ENCODE measurements at places on chromosomes 3 and 15. TPM values are rescaled to one million over a fixed set of nuclear protein-coding genes. Genes with fewer than 3 reads are reported as not detected.

The EHHADH gene
- total RNA-seq, result 4.0 TPM

The CCR4 gene
- total RNA-seq, result under 0.01 TPM

The MUC20 gene
- 0.20 TPM for total RNA-seq

The SNTN gene
- not detected for total RNA-seq

The KCNAB1 gene
- total RNA-seq, result 35.6 TPM

The DCLK3 gene
- 0.59 TPM for total RNA-seq

The PROS1 gene
- total RNA-seq, result 72.8 TPM

The PLD1 gene
- 16.9 TPM for total RNA-seq

Data from smooth muscle cell of the pulmonary artery (primary cell).